ENCODE measurements at places on chromosomes 5 and 9.

DNA sequence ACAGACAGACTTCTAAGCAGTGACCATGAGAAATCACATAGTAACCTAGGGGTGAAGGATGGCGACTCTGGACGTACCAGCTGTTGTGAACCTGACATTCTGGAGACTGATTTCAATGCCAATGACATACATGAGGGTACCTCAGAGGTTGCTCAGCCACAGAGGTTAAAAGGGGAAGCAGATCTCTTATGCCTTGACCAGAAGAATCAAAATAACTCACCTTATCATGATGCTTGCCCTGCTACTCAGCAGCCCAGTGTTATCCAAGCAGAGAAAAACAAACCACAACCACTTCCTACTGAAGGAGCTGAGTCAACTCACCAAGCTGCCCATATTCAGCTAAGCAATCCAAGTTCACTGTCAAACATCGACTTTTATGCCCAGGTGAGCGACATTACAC lies 38.0 kb upstream of the CCDC152 start:
- DNase-seq, result no peak

DNA sequence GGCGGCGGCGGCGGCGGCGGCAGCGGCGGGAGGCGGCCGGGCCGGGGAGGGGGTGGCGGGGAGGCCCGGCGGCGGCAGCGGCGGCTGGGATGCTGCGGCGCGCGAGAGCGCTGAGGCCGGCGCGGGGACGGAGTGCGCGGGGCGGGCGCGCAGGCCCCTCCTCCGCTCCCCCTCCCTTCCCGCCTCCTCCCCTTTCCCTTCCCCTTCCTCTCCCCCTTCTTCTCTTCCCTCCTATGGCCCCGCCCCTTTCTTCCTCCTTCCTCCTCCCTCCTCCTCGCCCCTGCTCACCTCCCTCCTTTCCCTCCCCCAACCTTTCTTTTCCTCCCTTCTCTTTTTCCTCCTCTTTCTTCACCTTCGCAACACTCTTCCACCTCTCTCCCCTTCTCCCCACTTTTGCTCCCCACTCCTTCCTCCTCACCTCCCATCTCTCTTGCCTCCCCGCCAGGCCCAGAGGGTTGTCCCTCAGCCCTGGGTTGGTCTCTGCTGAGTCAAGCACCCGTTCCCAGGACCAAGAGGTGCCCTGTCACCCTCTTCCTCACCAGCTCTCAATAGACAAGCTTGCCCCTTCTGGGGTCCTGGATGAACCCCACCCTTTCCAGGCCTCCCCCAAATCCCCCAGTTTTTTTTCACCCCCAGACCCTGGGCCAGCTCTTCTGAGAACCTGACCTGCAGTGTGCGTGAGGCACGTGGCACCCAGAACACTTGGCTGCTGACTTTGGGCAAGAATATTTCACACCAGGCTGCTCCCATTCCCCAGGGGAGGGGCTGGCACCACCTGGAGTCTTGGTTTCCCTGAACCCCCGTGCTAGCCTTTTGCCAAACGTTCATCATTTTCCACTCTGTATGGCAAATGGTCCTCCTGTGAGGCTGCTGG lies at the start of gene SEMA4D:
Gene SEMA4D (minus strand): TSS at position 136 of the 874 bp plus-strand sequence. CDS start 92,657 bp downstream, outside the sequence.
- DNase-seq, result peak; percentile 62

DNA sequence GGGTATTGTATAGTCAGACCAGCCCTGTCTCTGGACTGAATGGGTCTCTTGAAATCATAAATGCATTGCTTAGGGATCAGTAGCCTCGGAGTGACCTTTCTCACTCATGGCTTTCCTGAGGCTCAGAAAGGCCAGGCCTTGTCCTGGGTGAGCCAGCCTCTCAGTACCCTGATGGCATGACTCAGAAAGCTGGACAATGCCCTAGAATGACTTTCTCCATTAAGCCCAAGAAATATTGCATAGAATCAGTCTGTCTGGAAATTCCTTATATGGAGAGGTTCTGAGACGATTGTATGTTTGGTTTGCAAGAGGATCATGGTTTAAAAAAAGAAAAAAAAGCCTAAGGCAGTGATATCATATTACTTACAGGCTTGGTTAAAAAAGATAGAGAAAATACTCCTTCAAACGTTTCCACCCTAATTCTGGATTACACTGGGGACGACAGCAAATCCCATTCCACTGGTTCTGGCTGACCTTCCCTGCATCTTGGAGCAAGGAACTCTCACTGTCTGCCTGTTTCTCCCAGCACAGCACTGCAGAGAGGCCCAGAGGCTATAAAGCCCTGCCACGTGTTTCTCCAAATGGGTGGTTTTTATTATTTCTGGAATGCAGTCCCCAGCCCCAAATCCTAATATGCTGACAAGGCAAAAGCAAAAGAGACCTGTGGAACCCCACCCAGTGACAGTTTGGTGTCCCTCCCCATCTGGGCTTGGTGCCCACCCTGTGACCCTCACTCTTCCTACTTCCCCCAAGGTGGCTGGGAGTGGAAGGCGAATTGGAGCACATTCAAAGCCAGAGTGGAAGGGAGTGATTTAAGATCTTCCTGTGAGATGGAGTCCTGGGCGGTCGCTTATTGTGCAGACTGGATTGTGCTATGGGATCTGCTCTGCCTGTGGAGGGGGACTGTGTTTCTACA lies 34.4 kb downstream of the MAP1B start:
- DNase-seq, result peak; percentile 96

- no peak for DNase-seq
These were observed 98.7 kb downstream of the C5orf15 start for GRCh38 chr5:133869519-133870335.
